Lung microvascular endothelial cell (primary cell): ENCODE measurements at places on chromosomes 7 and 10. TPM values are rescaled to one million over a fixed set of nuclear protein-coding genes. Genes with fewer than 3 reads are reported as not detected.

AGAP3 gene
- total RNA-seq = 35.1 and 62.5 TPM in 2 replicates

JCAD gene
- 46.2 and 60.5 TPM in 2 replicates for total RNA-seq

ZNF853 gene
- total RNA-seq = 1.1 and 4.8 TPM in 2 replicates

HSPA14 gene
- 8.7 and 10.0 TPM in 2 replicates for total RNA-seq

NDUFB8 gene
- 152 and 182 TPM in 2 replicates for total RNA-seq

EPDR1 gene
- total RNA-seq = 2.0 and 2.4 TPM in 2 replicates

BMPER gene
- total RNA-seq = 0.40 and 0.44 TPM in 2 replicates

GPR85 gene
- total RNA-seq = under 0.01 and 0.20 TPM in 2 replicates

STOX1 gene
- 0.20 and 0.22 TPM in 2 replicates for total RNA-seq

MYO1G gene
- total RNA-seq = under 0.01 TPM in 2 replicates

C7orf33 gene
- not detected in 2 replicates for total RNA-seq

TCF7L2 gene
- 1.3 and 1.8 TPM in 2 replicates for total RNA-seq

TCERG1L gene
- total RNA-seq = not detected in 2 replicates

CHCHD2 gene
- total RNA-seq = 282 and 284 TPM in 2 replicates

SPDYE16 gene
- total RNA-seq = not detected in 2 replicates

PPP1R17 gene
- not detected in 2 replicates for total RNA-seq

LRRD1 gene
- under 0.01 TPM in 2 replicates for total RNA-seq

FAS gene
- 2.4 and 10.7 TPM in 2 replicates for total RNA-seq

LBX1 gene
- not detected in 2 replicates for total RNA-seq

CARD11 gene
- total RNA-seq = 2.2 and 3.1 TPM in 2 replicates

UCMA gene
- total RNA-seq = not detected in 2 replicates

PDLIM1 gene
- 67.1 and 93.7 TPM in 2 replicates for total RNA-seq

ADAM12 gene
- total RNA-seq = 0.20 and 0.65 TPM in 2 replicates

SH2D4B gene
- under 0.01 TPM in 1 of 2 replicates, not detected in the other for total RNA-seq

KIFBP gene
- total RNA-seq = 17.9 and 19.0 TPM in 2 replicates

HOXA5 gene
- 5.8 and 7.0 TPM in 2 replicates for total RNA-seq

ATOH7 gene
- not detected in 2 replicates for total RNA-seq

NYAP1 gene
- total RNA-seq = 2.0 and 6.3 TPM in 2 replicates

STRIP2 gene
- 1.8 and 2.6 TPM in 2 replicates for total RNA-seq

MOGAT3 gene
- not detected in 2 replicates for total RNA-seq

LMOD2 gene
- not detected in 2 replicates for total RNA-seq

PRRT4 gene
- not detected in 2 replicates for total RNA-seq

CALML5 gene
- total RNA-seq = not detected in 2 replicates

SFRP4 gene
- total RNA-seq = under 0.01 TPM in 1 of 2 replicates, not detected in the other

TRIM50 gene
- not detected in 2 replicates for total RNA-seq

ITPRIP gene
- total RNA-seq = 24.6 and 35.5 TPM in 2 replicates

PRTFDC1 gene
- 5.6 and 7.6 TPM in 2 replicates for total RNA-seq

PNLIPRP3 gene
- total RNA-seq = not detected in 2 replicates

SEM1 gene
- total RNA-seq = 67.8 and 82.9 TPM in 2 replicates

MACC1 gene
- under 0.01 TPM in 2 replicates for total RNA-seq
